ELR (cell line): ENCODE measurements at places on chromosomes 16 and 17.

DNA sequence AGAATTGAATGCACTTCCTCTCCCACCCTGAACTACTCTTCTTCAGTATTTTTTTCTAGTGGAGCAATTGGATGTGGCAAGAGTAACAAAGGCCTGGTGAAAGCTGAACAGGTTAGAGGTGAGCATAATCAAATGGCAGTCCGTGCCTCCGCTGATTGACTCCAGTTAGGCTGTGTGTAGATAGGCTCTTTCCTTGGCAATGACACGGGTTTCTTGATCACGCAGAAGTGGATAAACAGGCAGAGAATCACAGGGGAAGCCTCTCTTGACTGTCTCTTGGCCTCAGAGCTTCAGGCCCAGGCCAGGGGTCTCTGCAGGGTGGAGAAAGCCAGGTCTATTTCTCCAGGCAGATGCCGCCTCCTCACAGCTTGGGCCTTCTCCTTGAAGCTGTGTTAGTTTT is 4.2 kb downstream of the CD300LB start:
- DNase-seq = no peak

DNA sequence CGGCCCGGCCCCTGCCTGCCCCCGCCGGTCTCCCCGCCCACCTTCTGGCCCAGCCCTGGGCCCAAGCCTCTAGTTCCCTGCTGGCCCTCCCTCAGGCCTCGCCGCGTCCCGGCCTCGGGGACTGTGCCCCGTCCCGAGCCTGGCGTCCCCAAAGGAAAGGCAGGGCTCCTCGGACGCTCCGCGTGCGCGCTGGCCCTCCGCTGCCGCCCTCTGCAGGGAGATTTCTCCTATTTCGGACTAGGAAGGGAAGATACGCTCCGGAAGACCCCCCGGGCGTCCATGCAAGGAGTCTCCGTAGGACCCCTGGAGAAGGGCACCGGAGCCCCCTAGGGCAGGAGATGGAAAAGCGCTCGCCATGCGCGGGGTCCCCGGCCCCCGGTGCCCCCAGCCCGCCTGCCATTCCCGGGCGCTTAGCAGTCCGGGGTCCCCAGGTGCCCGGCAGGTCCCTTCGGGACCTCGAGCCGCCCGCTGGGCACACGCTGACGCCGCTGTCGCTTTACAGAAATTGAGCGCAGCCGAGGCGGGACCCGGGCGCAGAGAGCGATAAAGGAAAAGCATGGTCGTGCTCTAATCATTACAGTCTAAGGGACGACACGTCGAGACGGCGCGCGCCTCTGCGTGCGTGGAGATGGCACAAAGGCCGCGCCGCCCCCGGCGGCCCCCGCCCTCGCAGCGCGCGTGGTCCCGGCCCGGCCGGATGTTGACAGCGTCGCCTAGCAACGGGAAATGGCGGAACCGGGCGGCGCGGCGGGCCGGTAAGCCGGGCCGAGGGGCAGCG is at the start of gene CCDC40:
Gene CCDC40, plus strand, starts transcription at position 706 of the 778 bp plus-strand sequence. Its CDS starts 21 bp downstream, at position 727.
- DNase-seq = peak; percentile 86

GRCh38 chr17:62084585-62084984 is 19.5 kb upstream of the MED13 start:
- DNase-seq = peak; percentile 11

GRCh38 chr17:19301973-19302372 is 60.5 kb downstream of the B9D1 start:
- DNase-seq = no peak

- DNase-seq = peak; percentile 66
These were observed 352 bp downstream of the MARF1 start for GRCh38 chr16:15642557-15643047.

DNA sequence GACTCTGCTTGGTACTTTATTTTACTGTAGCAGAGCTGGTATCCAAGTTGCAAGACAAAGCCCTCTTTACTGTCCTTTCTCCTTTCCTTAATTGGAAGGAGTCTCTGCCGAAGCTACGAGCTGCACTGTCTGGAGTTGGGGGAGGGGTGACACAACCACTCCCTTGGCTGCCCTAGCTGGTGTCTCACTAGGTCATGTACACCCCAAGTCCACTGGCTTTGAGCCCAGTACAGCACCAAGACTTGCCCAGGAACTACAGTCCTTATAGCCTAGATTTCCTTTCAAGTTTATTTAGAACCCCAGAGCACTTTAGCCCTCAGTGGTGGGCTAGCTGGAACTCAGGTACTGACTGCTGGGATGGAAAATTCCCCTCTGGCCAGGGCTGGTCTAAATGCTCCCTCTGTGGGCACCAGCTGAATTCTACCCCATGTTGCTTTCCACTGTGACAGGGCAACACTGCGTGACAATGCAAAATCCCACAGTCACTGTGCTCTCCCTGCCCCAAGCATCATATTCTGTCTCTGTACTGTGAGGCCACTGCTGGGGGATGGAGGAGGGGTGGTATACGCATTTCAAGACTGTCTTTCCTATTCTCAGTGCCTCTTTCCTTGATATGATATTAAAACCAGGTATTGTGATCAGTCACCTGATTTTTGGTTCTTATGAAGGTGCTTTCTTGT is 18.4 kb downstream of the EFCAB5 start:
- DNase-seq = peak; percentile 45

DNA sequence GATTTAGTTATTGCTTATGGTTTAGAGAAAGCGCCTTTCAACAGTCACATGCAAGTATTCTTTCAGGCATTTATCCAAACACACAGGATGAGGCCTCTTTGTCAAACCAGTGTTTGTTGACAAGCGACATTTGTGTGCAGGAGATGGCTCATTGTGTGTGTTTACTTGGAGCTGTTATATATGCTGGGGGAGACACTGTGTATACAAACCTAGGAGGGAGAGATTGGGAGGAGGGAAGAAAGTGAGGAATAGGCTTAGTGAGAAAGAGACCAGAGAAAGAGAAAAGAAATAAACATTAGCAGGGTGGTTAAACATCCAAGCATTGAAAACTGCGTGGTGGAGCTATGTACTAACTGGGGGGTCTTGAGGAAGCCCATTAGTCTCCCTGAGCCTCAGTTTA is 437.6 kb downstream of the MAF start:
- DNase-seq = no peak

DNA sequence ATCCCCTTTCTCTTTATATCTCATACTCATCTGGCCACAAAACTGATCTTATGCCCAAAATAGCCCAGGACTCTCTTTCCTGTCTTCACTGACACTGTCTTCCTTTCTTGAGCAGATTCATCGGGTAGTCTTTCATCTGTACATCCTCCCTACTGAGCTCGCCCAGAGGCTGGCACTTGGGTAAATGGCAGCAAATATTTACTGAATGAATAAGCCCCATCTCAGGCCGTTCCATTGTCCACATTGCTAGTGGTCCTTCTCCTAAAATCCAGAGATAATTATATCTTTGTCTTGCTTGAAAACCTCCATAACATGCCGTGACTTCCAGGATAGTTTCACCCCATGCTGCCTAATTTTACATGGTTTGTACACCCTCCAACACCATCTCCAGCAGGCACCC is 158.1 kb upstream of the SDK2 start:
- DNase-seq = no peak

GRCh38 chr16:4093495-4094126 is 22.6 kb downstream of the ADCY9 start:
- DNase-seq = no peak

- DNase-seq = no peak
These were observed 14.6 kb downstream of the CDH3 start for GRCh38 chr16:68659412-68660358.

DNA sequence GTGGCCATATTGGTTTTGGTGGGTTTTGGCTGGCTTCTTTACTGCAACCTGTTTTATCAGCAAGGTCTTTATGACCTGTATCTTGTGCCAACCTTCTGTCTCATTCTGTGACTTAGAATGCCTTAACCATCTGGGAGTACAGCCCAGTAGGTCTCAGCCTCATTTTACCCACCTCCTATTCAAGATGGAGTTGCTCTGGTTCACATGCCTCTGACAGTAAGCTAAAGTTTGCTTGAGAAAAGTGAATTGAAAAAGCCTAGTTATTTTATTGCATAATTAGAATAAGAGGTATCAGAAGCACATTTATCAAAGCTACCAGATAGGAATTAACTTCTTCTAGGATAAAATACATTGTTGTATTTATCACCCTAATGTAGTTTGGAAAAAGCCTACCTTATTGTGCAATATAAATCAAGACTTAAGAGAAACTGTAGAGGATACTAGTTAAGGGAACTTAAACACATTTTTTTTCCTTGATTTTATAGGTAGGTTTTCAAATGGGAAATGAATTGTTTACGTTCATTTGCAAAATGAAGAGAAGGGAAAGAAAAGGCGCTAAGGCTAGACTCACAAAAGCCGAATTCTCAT is 202.3 kb upstream of the KCNJ16 start:
- no peak for DNase-seq

GRCh38 chr16:2009791-2010510 is at the start of gene ZNF598:
Gene ZNF598 (minus strand): TSS chr16:2009821.
- peak; percentile 86 for DNase-seq

DNA sequence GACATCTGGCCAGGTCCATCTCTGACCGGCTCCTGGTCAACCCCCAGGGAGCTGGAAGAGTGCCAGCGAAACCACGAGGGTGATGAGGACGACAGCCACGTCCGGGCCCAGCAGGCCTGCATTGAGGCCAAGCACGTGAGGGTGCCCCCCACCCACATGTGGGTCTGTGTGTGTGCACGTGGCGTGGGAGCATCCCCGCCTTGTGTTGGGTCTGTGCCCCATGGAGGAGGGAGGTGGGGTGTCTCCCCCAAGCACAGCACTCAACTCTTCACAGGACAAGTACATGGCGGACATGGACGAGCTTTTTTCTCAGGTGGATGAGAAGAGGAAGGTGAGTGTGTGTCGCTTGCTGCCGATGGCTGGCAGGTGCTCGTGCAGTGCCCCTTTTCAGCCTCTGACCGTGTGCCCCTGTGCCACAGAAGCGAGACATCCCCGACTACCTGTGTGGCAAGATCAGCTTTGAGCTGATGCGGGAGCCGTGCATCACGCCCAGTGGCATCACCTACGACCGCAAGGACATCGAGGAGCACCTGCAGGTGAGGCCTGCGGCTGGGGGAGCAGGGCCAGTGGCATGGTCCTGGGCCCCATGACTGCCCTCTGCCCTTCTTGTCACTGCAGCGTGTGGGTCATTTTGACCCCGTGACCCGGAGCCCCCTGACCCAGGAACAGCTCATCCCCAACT is 1.7 kb downstream of the STUB1 start:
- DNase-seq = peak; percentile 54
